HuH-7 (cell line): ENCODE measurements at places on chromosomes 6 and 20.

- no peak for DNase-seq
Measured at GRCh38 chr6:125107896-125108295, 45.7 kb upstream of the TPD52L1 start.

DNA sequence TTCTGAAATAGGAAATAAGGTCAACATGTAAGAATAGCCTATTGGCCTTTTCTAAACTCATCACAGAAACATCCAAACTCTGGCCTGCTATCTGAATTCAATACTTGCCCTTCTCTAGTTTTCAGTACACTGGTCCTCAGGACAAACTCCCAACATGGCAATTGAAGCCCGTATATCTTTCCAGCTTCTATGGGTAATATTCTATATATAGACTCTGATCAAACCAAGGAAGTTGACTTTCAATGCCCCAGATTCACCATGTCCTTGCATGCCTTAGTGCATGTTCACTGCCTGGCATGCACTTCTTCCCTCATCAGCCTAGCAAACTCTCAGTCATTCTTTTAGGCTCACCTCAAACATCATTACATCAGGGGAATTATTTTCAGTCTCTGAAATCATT, 73.2 kb downstream of the RSPO3 start:
- no peak for DNase-seq

- DNase-seq, result no peak
Measured at GRCh38 chr20:19427913-19428312, 215.5 kb downstream of the SLC24A3 start.

DNA sequence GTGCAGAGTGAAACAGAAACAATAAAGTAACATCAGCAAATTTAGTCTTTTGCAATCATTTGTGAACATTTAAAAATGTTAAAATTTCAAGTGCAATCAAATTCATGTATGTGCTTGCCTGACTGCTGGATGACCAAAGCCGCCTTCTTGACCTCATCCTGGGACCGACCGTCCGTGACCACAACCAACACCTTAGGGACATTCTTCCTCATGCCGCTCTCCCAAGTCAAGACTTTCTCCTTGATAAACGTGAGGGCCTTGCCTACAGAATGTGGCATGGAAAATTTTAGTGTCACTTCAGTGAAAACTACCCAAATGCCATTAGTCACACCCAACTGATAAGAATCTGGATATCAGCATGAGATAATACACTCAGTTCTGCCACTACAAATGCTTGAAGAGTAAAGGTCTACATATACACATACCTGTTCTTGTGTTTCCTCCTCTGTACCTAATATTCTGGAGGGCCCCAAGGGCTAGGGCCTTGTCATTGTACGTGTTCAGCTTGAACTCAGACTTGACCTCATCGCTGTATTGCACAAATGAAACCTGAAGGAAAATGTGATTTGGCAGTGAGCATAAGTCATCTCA, 86.8 kb downstream of the COL12A1 start:
- DNase-seq, result no peak

- no peak for DNase-seq
Measured at GRCh38 chr20:32476684-32477593, 108.2 kb downstream of the NOL4L start.

GRCh38 chr6:56292505-56293181, 45.3 kb upstream of the COL21A1 start:
- DNase-seq, result peak; percentile 23

- DNase-seq, result no peak
Measured at GRCh38 chr6:136059308-136059707, 190.8 kb downstream of the MTFR2 start.

GRCh38 chr6:130647246-130647645, 180.0 kb upstream of the SMLR1 start:
- DNase-seq, result no peak

DNA sequence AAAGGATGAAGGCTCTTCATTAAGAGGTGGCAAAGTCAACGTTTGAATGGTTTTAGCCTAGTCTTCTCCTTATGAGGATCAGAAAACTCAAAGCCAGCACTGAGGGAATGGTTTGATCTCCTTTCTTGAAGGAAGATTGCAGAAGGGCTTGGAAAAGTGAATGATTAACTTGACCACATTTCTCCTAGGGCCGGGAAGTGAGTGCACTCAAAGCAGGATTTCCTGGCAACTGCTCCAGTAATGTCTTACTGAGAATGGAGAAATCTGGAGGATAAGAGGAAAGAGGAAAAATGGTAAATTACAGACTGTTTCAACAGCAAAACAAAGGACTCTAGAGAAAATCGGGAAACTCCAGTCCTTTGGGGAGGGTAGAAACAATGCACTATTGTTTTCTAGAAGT, 189.0 kb upstream of the FOXA2 start:
- DNase-seq, result no peak
